ENCODE measurements at places on chromosomes 7 and 10.

- no peak for DNase-seq
Measured at GRCh38 chr10:5619362-5620211, 46.8 kb downstream of the ASB13 start.

DNA sequence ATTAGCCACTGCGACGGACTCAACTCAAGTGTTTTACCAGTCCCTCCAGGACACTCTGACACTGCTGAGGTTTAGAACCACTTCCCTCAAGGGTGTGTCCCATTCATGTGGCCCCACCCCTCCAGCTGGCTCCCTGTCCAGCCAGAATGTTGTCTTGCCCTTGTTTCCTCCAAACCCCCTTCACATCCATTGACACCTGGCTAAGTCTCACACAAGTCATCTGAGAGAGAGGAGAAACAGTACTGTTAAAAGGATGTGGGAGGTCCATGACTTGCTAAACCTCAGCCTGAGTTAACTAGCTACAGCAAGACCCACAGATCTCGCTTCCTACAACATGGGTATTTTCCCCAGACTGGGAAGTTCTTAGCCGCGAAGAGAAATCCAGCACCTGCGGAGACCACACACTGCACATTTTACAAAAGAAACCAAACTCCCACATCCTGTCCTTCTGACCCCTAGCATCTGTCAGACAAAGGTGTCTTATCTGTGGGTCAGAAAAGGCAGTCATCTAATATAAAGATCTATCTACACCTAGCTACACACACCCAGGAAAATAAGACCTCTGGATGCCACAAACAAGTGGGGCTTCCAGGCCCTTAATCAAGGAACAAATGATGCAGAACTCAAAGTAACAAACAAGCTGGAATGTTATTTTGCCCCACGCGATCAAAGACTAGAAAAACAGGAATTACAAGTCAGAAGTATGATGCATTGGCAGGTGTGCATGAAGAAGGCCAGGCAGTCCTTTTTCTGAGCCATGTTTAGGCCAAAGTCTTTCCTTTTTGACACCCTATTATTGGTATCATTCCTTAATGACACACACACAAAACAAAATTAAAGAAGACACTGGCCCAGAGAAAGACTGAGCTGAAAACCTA lies 13.9 kb downstream of the OSBPL3 start:
- DNase-seq = no peak

DNA sequence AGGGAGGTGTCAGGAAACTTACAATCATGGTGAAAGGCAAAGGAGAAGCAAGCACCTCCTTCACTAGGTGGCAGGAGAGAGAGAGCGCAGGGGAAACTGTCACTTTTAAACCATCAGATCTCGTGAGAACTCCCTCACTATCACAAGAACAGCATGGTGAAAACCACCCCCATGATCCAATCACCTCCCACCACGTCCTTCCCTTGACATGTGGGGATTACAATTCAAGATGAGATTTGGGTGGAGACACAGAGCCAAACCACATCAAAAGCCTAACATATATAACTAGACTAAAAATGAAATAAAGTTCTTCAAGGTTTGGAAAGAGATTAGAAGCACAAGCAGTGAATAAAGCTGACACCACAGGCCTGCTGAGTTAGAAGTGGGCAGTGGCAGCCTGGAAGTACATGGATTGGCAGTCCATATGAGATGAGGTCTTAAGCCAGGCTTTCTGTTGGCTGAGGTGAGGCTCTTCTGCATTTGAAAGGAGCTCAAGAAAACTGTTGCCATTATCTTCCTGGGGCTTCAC lies 96.4 kb upstream of the MDFIC start:
- DNase-seq = no peak

DNA sequence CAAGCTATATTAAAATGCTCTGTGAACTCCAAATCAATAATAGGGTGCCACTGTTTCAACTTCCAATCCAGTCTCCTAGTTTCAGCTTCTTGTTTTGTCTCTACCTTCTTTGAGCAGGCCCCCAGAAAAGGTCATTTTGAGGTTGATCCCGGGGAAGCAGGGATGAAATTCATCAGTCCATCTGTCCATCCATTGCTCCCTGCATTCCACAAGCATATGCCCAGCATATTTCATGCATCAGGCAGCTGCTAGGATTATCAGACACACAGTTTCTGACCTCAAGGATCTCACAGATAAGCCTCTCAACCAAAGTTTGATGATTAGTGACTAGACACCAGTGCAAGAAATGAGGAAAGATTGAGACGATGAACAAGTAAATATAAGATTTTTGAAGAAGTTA lies 186.6 kb upstream of the PDE1C start:
- no peak for DNase-seq

GRCh38 chr7:20019757-20020432 lies 197.3 kb downstream of the MACC1 start:
- DNase-seq = no peak

DNA sequence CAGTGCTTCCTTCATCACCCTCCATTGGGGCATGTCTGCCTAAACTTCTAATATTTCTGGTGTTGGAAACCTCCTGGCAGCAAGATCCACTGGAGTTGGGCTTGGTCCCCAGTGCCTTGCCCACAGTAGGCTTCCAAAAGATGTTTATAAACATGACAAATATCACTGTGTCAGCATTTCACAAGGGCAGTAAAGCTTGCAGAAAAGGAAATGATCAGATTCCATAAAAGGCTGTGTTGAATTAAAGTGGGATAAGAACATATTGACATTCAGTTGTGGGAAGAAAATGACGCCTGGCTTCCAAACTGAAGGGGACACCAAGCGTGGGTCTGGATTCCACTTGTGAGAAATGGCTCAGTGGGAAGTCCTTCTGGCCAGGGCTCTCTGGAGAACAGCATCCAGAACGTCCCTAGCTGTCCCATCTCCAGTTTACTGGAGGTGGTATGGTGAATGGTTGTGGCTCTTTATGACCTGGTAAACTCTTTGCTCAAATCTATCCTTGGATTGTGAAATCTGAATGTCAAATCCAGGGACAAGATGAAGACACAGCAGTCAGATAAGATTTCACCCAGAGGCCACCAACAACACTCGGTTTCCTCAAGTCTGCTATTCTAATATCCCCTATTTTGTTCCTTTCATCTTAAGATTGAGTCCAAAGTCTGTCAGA lies 287.2 kb downstream of the TNS3 start:
- DNase-seq = no peak

GRCh38 chr7:20064974-20065862 lies 152.0 kb downstream of the MACC1 start:
- peak; percentile 60 for DNase-seq

GRCh38 chr10:44089671-44090070 lies 295.2 kb downstream of the CXCL12 start:
- DNase-seq = no peak

DNA sequence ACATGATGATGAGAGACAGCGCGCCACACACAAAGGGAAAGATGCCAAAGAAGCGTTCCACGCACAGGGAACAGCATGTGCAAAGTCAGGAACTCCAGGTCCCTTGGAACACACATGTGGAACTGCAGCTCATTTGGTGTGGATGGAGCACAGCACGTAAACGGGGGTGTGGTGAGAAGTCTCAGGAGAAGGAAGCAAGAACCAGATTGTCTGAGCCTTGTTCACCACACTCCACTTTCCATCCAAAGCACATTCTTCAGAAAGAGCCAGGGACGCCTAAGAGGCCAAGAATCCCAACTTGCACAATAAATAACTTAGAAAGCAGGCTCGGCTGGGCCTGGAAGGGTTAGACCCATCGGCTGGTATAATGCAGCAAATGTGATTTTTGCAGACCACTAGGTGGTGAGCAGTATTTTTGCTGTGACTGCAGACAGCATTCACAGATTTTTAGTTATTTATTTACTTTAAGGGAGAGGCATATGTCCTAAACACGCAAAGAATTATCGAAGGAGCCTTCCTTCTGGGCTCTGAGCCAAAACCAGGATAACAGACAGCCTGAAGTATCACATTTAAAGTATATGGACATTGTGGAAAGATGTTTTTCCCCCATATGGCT lies 27.9 kb upstream of the ASCC1 start:
- DNase-seq = peak; percentile 97

GRCh38 chr7:24764972-24765744 lies 7.9 kb upstream of the GSDME start:
- DNase-seq = peak; percentile 38

- no peak for DNase-seq
Measured at GRCh38 chr10:7193369-7193768, 217.5 kb downstream of the SFMBT2 start.

GRCh38 chr10:121947343-121948330 lies 19.8 kb upstream of the ATE1 start:
- no peak for DNase-seq

GRCh38 chr10:121428867-121429266 lies 169.4 kb downstream of the FGFR2 start:
- no peak for DNase-seq

DNA sequence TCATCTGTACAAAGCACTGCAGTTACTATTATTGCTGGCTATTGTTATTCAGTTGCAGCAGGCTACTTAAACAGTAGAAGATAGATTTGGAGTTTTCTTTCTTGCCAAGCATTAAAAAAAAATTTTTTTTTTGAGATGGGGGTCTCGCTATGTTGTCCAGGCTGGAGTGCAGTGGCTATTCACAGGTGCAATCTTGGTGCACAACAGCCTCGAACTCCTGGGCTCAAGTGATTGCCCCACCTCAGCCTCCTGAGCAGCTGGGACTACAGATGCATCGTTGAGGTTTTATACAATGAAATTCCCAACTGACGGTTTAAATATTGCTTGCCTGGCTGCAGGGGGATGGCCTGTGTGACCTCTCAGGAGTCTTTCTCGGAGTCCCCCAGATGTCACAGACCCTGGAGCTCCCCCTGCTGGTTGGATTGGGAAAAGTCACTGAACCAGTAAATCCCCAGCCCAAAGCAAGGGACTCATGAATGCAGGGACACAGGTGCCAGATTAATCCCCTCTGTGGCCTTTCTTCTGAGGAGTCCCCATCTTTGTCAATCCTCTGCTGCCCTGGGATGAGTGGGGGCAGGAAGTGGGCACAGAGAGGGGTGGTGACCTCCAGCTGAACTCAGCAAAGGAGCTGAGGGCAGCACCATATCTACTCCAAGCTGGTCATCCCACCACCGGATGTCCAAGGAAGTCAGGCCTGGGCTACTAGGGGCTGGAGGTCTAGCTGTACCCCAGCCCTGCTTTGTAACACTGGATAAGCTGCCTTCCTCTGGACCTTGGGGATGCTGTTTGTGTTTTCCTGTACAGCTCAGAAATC lies 149.6 kb downstream of the C10orf105 start:
- DNase-seq = peak; percentile 43

DNA sequence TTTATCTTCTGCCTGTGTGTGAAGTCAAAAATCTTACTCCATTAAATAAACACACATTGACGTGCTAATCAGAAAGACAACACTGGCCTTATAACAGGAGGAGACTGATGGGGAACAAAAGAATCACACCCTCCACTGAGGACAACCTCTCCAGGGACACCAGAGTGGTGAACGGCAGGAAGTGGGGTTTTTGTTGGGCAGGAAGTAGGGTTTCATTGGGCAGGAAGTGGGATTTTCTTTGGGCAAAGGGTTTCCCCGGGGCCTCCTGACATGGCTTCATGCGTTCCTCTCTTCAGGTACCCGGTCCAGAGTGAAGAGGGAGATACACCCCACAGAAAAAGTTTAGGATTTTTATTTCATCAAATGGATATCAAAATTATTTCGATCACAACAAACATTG lies 30.6 kb downstream of the ADARB2 start:
- no peak for DNase-seq

- DNase-seq = no peak
Measured at GRCh38 chr7:158315326-158315725, 272.3 kb downstream of the PTPRN2 start.

- peak; percentile 99 for DNase-seq
Measured at GRCh38 chr7:33986951-33987947, 81.9 kb downstream of the BMPER start.

DNA sequence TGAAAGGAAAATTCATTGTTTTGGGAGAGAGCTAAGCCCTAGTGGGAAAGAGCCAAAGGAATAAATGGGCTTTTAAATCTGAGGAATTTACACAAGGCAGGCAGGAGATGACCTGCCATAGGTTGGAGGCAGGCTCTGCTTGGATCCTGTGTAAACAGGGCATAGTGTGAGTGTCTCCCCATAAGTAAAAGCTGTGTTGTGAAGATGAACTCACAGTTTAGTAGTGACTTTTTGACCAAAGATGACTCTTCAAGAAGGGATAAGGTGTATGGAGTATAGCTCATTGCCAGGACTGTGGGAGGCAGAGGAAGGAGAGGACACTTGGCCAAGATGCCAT lies 63.2 kb downstream of the KAT6B start:
- DNase-seq = no peak

DNA sequence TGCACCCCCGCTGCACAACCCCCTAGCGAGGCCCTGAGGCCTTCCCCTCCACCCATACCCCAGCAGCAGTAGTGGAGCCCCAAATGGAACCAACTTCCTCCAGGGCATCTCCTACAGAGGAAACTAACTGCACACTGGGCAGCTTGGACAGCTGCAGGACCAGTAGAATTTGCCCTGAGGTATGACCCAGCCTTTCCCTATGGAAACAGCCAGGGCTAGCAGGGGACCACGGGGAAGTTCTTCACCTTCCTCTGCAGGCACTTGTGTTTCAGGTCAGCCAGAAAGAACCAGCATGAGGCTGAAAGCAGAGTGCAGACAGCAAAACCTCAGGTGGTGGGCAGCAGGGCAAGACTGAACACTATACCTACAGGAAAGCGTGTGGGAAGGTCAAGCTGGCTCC lies 5.7 kb upstream of the EEPD1 start:
- DNase-seq = no peak

Data from mesenchymal stem cell (in vitro differentiated cells and primary cell).